Upper lobe of right lung (tissue), 1 donor: ENCODE measurements at places on chromosomes 1 and 21. TPM values are rescaled to one million over a fixed set of nuclear protein-coding genes. Genes with fewer than 3 reads are reported as not detected.

The CLCNKA gene
- not detected for total RNA-seq

The NUDT4B gene
- 1.8 TPM for total RNA-seq

The GPR52 gene
- 1.9 TPM for total RNA-seq

The NGF gene
- 1.0 TPM for total RNA-seq

The SPRR2G gene
- not detected for total RNA-seq

The DCDC2B gene
- not detected for total RNA-seq

The FAAH gene
- 30.9 TPM for total RNA-seq

The NBPF10 gene
- total RNA-seq = 3.8 TPM

The DHDDS gene
- 41.1 TPM for total RNA-seq

The LCE2B gene
- total RNA-seq = not detected

The MATN1 gene
- not detected for total RNA-seq

The INAVA gene
- total RNA-seq = 9.0 TPM

The SETDB1 gene
- total RNA-seq = 45.8 TPM
